ENCODE measurements at places on chromosomes 2 and 18.

DNA sequence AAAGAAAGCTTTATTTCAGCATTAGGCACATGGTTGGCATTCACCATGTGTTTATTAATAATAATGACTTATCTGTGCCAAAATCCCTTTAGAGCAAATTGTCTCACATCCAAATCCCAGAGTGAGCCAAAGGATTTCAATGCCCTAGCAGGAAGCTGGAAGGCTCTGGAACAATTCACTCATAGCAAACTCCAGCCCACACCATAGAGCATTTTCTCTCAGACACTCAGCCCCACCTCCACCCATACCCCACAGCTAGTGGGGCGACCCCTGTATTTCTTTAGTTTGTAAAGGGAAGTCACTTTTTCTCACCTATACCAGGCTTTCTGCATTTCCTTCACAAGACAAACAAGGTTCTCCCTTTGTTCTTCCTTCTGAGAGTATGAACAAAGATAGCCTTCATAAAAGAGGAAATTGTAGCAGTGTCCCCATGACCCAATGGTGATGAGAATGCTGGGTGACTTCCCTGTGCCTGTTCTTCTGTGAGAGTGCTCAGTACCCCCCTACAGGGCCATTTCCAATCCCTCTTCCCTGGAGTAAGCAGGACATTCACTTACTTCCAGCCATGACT, 100.1 kb upstream of the APCDD1 start:
- DNase-seq = peak; percentile 70

GRCh38 chr2:5183031-5183430, 509.2 kb upstream of the SOX11 start:
- DNase-seq = no peak

DNA sequence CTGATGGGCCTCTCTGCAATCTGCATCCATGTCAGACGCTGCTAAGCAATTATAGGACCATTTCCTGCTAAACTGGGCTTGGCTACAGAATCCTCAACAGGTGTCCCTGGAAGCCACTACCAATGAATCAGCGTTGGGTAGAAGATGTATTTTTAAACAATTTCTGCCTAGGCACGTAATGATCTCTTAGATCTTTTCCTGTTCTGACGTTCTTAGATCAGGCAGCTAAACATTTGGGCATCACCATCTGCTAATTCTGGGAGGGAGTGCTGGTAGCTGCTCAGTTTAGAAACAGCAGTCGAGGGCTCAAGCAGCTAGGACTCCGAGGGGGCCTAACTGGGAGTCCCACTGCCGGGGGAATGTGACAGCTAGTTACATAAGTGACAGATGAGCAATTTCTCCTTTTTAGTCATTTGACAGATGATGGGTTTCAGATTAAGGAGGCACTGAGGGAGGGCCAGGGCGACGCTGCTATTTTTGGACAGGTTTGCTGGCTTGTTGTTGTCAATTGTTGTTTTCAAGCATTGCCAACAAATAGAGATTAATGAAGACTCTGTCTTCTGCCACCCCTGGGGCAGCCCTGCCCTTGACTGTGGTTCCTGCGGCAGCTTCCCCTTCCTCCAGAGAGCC, 92.7 kb downstream of the MRO start:
- no peak for DNase-seq

- peak; percentile 77 for DNase-seq
These were observed 14.8 kb downstream of the ASPRV1 start for GRCh38 chr2:69946351-69947324.

GRCh38 chr2:23939987-23940717, at the start of gene UBXN2A:
Gene UBXN2A (plus strand): TSS chr2:23940463. CDS start chr2:23958315, 17,852 bp downstream.
- DNase-seq = peak; percentile 97

DNA sequence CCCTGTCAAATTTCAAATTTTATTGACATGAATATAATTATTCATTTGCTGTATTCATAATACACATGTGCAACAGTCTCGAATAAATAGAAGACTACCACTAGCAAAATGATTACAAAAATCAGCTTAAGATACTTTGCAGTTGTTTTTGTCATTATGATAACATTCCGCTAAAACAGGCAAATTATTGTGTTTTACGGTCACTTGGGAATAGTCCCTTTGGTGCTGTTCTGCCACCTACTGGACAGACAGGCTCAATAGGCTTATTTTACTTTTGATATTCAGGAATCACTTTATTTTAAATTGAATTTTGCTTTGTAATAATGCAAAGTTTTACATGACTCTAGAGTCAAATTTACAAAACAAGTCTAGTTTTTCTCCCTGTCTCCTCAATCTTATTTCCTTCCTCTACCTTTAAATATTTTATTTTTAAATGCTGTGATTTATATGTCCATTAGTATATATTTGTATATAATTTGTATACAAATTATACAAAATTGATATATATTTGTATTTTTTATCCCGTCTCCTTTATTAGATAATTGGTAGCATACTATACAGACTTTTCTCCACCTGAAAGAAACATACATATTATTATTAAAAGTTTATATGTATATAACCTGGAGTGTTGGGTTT, 456.3 kb downstream of the DLGAP1 start:
- DNase-seq = peak; percentile 78

GRCh38 chr2:186033541-186033940, 294.9 kb downstream of the FSIP2 start:
- no peak for DNase-seq

GRCh38 chr18:9210966-9211365, 74.4 kb downstream of the ANKRD12 start:
- peak; percentile 68 for DNase-seq

GRCh38 chr18:7617738-7618422, 50.8 kb downstream of the PTPRM start:
- DNase-seq = no peak

DNA sequence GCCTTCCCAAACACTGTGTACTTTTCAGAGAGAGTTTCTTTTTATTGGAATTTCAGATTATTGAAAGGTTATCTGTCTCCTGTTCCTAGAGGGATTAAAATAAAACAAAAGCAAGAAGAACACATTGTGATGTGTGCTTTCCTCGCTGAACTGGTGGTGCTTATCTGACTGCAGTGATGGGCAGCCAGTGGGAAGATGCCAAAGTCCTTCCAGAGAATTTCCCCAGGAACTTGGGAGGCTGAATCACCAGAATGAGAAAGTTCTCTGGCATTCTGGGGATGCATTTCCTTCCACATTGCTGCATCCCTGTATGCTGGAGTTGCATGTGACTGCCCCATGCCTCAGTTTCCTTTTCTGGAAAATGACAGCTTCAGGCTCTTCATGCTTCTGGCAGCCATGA, 53.9 kb upstream of the SEC11C start:
- no peak for DNase-seq

- DNase-seq = no peak
These were observed at the start of gene TEKT4 for GRCh38 chr2:94871226-94872087. Gene TEKT4 (plus strand): TSS chr2:94871430. CDS start chr2:94871580, 150 bp downstream.

- DNase-seq = peak; percentile 45
These were observed 504 bp downstream of the ASAP2 start for GRCh38 chr2:9206991-9207640.

- no peak for DNase-seq
These were observed 25.7 kb downstream of the MDH1 start for GRCh38 chr2:63614448-63614968.

GRCh38 chr2:219384083-219384713, 3.5 kb downstream of the DNPEP start:
- DNase-seq = no peak

GRCh38 chr2:124607679-124608078, 582.6 kb downstream of the CNTNAP5 start:
- no peak for DNase-seq

DNA sequence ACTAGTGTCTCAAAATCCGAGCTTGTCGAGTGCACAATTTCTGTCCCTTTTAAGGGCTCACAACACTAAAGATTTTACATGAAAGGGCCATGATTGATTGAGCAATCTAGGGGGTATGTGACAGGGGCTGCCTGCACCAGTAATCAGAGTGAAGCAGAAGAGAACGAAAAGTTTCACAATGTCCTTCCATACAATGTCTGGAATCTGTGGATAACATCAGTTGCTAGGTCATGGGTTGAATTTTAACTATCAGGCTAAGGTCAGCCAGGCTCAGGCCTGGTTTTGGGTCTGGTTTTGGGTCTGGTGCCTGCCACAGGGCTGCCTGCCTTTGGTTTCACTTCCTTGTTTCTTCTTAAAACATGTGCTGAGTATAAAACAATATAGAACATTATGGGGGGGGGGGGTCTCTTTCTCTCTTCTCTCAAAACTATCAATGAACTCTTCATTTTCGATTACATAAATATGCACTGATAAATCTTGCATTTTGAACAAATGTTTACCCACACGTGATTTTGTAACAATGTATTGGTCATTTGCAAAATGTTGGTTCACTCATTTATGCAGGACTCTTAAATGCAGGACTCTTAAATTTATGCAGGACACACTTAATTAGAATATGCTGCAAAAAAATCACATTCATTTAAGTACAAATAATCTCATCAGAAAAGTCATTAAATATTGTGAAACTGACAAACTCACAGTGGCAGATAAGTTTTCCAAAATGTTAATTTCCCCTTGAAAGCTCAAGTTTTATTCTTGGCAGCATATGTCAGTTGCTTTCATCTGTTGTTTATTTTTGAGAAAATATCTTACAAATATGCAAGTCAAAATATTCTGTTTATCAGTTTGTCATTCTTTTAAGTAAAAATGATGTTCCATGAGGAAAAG, 290.5 kb upstream of the KYNU start:
- DNase-seq = no peak

DNA sequence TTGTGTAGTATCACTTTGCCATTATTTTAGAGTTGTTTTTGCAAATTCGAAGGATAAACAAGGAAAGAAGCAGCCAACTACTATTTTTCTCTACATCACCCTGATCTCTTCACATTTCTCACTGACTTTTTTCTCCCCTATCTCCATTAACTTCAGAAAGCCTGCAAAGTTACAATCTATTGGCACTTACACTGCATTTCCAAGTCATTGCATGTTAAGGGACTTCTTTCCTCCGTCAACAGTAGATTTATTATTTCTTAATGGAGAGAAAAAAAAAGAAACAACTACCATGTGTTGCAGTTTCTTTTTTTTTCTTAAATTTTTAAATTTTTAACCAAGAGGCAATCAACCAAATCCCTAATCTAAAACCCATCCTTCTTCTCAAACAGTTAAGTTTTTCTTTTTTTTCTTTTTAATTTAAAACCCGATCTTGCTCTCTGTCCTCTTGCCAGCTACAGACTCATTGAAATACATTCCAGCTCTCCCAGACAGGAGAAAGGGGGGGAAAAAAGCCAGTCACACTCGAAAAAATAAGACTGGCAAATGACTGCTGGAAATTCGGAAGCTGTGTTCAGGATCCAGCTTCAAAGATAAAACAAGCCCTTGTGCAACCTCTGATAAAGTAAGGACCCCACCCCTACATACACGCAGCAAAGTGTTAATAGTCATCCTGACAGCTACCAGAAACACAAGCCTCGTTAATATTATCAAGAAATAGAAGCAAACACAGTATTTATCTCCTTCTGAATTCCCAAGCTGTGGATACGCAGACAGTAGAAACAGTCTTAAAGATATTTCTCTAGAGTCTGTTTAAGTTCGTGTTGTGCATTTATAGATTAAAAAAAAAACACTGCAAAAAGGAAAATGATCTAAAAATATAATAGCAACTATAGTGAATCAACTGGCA, 1.3 kb downstream of the LRRTM4 start:
- DNase-seq = no peak

DNA sequence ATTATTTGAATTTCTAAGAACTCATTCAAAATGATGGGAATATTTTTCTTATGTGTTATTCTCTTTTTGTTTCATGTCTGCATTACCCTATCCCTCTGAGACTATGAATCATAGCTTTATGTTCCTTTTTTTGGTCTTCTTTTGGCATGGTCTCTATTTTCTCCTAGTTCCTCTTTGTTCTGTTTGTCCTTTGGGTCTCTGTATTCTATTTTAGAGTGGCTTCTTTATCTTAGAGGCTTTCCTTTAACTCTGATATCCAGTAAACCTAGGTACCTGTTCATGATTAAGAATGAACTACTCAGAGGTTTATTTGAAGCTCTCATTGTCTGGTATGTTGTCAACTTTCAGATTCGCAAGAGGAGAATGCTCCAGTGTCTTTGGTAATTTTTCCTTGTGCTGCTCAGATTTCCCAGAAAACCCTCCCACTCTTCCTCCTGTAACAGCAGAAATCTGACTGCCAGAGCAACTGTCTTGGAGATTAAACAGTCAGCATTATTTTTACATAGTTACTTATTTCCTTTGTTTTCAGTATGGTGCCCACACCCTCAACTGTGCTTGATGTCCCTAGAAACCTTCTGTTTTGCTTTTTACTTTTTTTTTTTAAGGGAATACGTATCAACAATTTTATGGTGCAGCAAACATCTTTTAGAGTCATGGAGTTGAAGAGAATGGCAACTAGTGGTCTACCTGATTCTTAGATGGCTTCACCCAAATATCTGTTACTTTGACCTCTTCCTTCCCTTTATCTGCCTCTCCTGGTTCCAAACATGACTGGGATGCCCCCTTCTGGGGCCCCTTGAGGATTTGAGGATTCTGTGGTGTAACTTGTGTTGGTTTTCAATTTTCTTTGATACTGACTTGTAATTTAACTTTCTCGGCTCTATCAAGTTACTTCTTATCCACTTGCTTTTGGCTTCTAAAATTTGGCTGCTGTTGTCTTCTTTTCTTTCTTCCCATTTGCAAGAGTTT, 92.0 kb downstream of the DPP10 start:
- peak; percentile 48 for DNase-seq

- DNase-seq = peak; percentile 21
These were observed 49.3 kb downstream of the CACNB4 start for GRCh38 chr2:152049541-152049940.

DNA sequence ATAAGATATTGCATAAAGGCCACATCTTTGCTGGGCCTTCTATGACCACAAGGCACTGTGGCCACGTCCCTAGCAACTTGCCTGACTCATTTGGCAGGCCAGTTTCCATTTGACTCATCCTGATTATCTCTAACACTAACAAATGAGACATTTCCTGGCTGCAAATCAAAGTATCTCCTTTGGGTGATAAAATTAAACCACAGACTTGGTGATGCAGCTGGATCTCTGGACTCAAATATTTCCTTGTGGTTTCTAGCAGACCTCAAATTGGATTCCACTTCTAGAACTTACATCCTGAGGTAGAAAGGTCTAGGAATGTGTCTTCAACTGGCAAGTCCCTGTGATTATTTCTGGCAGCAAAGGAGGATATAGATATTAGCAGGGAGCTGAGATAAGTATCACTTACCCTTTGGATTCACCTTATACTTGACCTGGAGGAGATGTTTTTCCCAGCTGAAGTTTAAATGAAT, 167.9 kb upstream of the NXPH2 start:
- DNase-seq = no peak

- peak; percentile 40 for DNase-seq
These were observed 524.7 kb upstream of the ACVR2A start for GRCh38 chr2:147320146-147320545.

DNA sequence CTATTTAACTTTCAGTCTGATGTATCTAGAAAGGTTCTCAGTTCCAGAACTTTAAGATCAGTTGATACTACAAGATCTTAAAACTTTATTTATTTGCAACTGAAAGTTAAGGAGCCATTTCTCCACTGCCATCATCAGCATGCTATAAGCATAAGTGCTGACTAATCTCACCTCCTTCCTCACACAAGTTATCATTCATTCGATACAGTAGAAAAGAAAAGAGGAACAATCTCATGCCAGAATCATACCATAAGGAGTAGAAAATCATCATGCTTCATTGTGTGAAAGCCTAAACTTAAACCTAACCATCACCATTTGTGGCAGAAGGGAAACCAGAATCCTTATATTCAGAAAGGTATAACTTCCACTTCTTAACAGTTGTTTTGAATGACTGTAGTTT, 176.6 kb upstream of the NRXN1 start:
- no peak for DNase-seq
